Activated CD4-positive, alpha-beta T cell treated with anti-CD3 and anti-CD28 coated beads for 1 hour (primary cell): ENCODE measurements at places on chromosomes 3 and 15.

GRCh38 chr3:170737498-170738162 lies 132.4 kb downstream of the RPL22L1 start:
- no peak for DNase-seq

- DNase-seq: no peak
Measured at GRCh38 chr15:87287156-87287555, 969.4 kb downstream of the NTRK3 start.

DNA sequence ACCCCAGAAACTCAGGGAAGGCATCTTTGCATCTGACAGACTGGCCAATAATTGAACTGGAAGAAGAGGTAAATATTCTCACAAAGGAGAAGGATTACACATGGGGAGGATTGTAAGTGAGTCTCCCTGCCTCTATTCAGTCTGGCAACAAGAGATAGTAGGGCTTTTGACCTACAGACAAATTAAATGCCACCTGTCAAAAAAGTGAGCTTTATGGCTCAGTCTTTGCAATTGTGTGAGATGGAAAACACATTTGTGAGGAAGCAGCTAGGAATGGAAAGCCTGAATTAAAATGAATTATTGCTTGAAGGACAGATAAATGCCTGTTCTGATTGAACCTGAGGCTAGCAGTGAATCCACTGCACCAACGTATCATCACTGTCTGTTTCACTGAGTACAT lies 173.3 kb upstream of the GOLIM4 start:
- no peak for DNase-seq

DNA sequence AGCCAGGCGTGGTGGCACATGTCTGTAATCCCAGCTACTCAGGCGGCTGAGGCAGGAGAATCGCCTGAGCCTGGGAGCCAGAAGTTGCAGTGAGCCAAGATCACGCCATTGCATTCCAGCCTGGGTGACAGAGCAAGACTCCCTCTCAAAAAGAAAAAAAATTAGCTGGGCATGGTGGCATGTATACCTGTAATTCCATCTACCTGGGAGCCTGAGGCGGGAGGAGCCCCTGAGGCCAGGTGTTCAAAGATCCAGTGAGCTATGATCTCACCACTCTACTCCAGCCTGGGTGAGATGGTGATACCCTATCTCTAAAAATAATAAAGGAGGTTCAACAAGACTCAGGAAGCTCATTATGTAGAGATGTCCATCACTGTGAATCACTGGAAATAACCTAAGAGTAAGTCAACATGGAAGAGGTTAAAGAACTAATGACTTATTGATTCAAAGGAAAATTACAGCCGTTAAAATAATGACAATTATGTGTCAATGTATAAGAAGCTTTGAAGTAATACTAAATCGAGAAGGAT lies 19.8 kb upstream of the RAB7A start:
- DNase-seq: no peak

GRCh38 chr15:87733541-87733941 lies 523.0 kb downstream of the NTRK3 start:
- DNase-seq: no peak

DNA sequence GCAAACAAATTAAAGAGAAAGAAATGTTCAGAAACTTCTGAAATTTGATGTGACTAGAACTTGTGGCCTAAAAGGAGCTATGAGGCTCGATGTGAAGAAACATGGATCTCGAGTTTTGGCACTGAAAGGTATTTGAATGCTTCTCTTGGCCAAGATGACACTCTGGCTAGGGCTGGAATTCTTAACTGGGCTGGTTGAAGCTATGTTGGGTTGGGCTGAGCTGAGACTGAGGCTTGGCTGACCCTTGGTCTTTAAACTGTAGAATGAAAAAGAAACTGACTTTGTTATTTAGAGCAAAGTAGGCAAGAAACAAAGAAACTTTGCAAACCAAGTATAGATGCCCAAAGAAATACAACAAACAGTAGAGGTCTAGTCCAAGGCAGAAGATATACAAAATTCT lies 28.1 kb upstream of the CLDN16 start:
- DNase-seq: no peak

- DNase-seq: no peak
Measured at GRCh38 chr15:82313446-82313845, 35.8 kb downstream of the GOLGA6L10 start.

DNA sequence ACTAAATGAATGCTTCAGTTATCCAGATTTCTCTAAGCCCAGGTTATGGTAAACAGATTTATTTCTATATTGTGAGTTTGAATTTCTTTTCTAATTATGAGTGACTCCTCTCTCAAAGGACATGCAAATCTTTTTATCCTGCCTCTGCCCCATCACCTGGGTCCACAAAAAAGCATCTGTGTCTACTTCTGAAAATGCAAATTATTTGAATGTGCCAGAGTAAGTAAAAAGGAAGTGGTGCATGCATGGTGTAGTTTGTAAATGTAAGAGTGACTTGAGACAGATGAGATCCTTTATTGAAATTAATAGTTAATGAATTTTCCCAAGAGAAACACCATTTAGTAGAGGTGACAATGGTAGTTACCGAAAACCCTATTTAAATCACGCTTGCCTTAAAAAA lies 26.9 kb downstream of the MCTP2 start:
- DNase-seq: no peak

DNA sequence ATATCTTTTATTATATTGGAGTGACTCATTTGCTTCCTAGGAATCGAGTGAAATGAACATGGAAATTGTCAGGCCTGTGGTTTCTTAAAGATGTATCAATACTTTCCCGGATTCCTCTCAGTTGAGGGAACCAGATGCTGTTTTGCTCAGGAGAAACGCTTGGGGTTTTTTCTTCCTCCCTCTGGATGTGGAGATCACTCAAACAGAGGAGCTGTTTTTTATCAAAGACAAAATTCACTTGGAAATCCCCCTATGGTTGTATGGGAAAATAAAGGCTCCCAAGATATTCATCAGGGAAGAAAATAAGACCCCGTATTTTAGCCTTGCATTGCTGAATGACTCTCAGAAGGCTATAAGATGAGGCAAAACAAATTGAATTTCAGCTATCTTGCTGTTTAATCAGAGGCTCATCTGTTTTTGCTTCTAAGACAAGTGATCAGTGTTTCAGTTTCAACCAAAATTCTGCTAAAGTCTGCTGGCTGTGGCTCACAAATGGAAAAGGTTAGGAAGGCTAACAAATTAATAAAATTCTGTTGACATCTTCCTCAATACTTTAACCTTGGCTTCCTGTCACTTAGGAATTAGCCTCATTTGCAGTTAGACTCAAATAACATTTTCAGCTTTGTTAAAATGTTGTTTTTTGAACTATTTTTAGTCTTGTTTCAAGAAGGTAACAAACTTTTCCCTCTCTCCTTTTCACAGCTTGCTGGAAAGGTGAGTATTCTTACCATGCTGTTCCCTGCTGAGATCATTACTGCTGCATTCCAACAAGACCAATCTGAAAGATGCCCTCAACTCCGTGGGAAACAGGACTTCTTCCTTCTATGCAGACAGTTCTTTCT lies 83.6 kb downstream of the COL6A5 start:
- no peak for DNase-seq

- no peak for DNase-seq
Measured at GRCh38 chr3:172236771-172237742, 197.7 kb downstream of the FNDC3B start.

- DNase-seq: no peak
Measured at GRCh38 chr15:58064980-58065444, 499 bp downstream of the ALDH1A2 start.

- DNase-seq: peak; percentile 69
Measured at GRCh38 chr15:65384895-65385869, 7.4 kb upstream of the IGDCC3 start.

DNA sequence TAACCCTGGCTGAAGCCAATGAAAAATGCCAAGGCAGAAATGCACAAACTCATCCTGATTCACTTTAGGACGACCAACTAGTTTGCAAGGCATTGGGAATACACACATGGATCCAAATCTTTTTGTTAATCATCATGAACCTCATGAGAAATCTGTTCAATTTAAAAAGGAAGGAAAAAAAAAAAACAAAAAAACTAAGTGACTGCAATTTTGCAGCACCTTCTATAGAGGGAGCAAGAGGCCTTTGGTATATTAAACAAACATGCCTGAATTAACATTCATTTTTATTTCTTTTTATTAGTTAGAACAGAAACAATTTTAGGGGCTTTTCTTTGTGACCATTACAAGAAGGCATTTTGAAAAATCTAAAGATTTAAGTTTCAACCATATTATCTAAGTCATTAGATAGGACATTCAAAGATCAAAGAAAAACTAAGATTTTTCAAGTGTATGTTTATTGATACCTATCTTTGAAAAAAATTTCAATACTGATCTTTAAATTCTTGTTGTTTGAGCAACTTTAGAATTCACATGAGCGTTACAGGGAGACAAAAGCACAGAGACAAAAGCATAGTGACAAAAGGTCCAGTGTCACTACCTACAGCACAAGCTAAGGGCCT lies 182.4 kb downstream of the CBLB start:
- no peak for DNase-seq

DNA sequence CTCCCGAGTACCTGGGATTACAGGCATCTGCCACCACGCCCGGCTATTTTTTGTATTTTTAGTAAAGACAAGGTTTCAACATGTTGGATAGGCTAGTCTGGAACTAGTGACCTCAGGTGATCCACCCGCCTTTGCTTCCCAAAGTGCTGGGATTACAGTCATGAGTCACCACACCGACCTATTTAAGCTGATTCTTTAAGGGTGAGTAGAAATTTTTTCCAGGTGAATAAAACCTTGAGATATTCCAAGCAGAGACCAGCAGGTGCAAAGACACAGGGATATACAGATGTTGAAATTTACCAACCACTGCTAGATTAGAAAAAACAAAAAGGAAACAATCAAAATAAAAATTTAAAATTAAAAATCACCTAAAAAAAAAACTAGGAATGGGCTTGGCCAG lies 74.4 kb upstream of the CHRNB4 start:
- no peak for DNase-seq

- no peak for DNase-seq
Measured at GRCh38 chr15:60414016-60414682, 16.4 kb upstream of the ANXA2 start.

GRCh38 chr15:48856942-48857341 lies 21.0 kb upstream of the EID1 start:
- DNase-seq: no peak
